SJCRH30 (cell line): ENCODE measurements at places on chromosomes 2 and 18. TPM values are rescaled to one million over a fixed set of nuclear protein-coding genes. Genes with fewer than 3 reads are reported as not detected.

C2orf66 gene
- 0.06 and 0.08 TPM in 2 replicates for total RNA-seq

SLC35F5 gene
- total RNA-seq: 81.2 and 88.7 TPM in 2 replicates

SLC25A12 gene
- total RNA-seq: 22.9 and 23.6 TPM in 2 replicates

NR4A2 gene
- 0.46 and 0.51 TPM in 2 replicates for total RNA-seq
